ENCODE measurements at places on chromosomes 7 and 10.

DNA sequence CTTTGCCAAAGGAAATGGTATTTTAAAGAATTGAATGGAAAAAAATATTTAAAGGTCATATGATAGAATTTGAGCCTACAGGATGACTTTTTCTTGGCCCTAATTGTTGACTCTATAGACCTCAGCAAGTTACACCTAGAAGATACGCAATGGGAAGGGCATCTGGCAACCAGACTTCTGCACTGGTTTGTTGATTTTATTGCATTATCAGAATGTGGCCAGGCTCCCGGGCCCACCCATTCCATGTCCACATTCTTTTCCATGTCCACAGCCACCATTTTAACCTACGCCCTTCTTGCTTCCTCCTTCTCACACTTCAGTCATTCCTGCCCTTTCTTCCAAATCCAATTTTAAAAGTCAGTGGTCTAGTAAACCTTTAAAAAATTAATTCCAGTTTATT lies 738.4 kb downstream of the SUGCT start:
- DNase-seq = no peak

- DNase-seq = no peak
Observed at GRCh38 chr7:1254281-1255079, 21.8 kb downstream of the UNCX start.

GRCh38 chr10:125127110-125127509 lies 33.3 kb downstream of the CTBP2 start:
- no peak for DNase-seq

GRCh38 chr10:112374724-112375541 lies 1.0 kb downstream of the ACSL5 start:
- peak; percentile 7 for DNase-seq

- DNase-seq = no peak
Observed at GRCh38 chr7:6647541-6647940, 10.4 kb downstream of the ZNF316 start.

DNA sequence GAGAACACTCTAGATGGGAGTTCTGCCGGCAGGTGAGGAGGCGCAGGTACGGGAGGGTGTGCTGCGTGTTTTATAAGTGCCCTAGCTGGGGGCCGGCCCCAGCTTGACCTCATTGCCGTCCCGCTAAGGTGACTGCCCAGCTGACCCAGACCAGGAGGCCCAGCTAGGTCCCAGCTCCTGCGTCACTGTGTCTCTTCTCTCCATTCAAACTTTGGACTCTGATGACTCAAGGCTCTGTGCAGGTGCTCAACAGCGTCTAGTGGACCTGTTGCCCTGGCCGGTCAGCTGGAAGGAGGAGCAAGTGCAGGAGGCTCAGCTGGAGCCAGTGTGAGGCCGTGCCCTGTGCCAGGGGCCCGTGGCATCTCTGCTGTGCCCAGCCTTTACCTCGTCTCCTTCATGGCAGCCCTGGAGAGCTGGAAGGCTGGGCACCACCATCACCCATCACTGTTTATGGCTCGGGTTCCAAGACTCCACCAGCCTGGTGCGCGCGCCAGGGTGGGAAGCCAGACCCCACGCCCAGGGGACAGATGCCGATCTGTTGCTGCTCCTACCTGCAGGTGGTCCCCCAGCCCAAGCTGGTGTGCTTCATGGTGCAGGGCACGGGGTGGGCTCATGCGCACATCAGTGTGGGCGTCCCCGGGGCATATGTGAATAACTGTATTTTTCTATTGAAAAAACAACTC lies 14.6 kb downstream of the LHPP start:
- DNase-seq = no peak

GRCh38 chr7:112377593-112377992 lies 72.7 kb upstream of the IFRD1 start:
- DNase-seq = no peak

- DNase-seq = no peak
Observed at GRCh38 chr7:44622342-44623151, 16.1 kb downstream of the OGDH start.

DNA sequence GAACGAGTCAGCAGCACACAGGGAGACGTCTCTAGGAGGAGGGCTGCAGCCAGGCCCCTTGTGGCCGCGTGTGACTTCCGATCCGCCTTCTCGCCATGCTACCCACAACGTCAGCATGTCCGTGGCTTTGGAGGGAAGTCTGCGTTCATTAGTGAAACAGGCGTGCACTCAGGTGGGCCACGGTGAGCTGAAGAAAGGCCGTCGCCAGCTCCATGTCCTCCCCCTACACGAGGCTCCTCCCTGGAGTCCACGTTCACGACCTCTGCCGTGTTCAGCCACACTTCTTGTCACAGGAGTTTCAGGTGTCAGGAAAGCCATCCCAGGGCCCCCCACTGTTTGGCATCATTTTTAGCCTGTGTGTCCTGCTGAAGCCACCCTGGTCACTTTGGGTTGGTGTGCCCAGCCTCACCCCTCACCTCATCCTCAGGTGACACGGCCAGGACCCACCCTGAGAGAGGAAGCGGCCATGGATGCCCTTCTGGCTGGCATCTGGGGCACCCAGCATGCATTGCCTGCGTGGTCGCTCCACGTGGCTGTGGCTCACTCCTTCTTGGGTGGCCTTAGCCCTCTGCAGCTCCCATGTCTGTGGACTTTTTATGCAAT lies 310.6 kb upstream of the SHH start:
- no peak for DNase-seq

- peak; percentile 90 for DNase-seq
Observed at GRCh38 chr10:33937036-33937730, 602.7 kb upstream of the NRP1 start.

GRCh38 chr10:92241158-92241500 lies 49.7 kb downstream of the CPEB3 start:
- no peak for DNase-seq

DNA sequence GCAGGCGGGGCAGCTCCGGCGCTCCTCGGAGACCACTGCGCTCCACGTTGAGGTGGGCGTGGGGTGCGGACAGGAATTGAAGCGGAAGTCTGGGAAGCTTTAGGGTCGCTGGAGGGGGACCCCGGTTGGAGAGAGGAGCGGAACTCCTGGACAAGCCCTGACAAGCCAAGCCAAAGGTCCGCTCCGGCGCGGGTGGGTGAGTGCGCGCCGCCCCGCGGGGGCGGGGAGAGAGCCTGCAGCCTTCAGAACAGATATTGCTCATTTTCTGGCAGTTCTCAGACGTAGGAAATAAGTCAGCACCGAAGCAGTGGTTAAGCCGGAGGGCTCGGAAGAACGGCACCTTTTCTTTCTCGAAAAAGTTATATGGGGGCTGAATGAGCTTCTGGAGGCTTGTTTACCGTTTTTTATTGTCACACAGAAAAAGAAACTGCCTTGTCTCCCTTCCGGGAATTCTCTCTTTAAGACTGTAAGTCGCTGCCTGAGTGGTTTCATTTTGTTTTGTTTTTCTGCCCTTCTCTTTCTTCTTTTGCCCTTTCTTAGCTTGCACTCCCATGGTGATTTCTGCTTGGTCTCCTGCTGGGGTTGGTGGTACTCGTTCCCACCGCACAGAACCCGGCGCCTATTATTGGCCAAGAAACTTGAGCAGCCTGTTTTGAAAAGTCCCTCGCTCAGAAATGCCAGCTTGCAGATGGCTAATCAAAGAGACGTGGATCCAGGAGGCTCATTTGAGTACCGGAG lies 732 bp downstream of the FAS start:
- peak; percentile 57 for DNase-seq

DNA sequence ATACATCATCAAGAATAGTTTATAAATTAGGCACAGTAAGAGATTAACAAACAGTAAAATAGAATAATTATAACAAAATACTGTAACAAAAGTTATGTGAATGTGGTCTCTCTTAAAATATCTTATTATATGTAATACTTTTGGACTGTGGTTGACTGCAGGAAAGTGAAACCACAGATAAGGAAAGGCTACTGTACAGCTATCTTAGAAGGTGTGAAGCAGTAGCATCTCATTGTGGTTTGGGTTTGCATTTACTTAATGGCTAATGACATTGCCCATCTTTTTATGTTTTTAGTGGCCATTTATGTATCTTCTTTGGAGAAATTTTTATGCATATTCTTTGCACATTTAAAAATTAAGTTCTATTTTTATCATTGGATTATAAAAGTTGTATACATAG lies 296.4 kb upstream of the MAGI2 start:
- DNase-seq = no peak

- no peak for DNase-seq
Observed at GRCh38 chr7:82172017-82172416, 271.6 kb downstream of the CACNA2D1 start.

GRCh38 chr7:107631588-107632491 lies 28.8 kb upstream of the SLC26A4 start:
- no peak for DNase-seq

DNA sequence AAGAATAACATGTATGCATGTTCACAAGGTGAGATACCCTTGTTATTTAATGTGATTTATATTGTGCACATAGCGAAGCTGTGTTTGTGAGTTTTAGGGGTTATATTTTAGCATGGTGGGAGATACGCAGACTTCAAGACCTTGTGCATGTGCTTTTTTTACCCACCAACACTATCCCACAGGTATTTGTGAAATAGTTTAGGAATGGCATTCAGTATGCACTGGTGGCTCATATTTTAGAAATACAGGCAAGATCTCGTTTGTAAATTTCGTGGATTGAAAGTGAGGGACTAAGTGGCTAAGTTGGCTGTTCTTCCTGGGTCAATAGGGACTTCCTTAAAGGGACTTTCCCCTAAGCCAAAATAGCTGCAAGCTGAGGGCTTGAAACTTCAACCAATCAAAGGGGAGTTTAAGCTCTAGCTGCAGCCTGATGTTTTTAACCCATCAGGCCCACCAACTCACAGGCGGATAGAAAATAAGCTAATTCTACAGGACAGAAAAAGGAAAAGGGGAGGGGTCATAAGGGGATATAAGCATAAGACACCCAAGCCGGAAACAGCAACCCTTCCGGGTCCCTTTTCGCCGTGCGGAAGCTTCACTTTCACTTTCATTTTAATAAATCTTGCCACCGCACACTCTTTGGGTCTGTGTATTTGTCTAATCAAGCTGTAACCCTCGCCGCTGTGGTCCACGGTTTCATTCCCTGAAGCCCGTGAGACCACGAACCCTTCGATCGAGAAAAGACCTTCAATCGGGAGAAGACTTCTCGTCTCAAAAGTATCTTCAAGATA lies 291.0 kb downstream of the GPR158 start:
- DNase-seq = no peak

GRCh38 chr10:119655566-119656001 lies 4.4 kb downstream of the BAG3 start:
- no peak for DNase-seq

GRCh38 chr7:131424219-131424822 lies 96.6 kb downstream of the MKLN1 start:
- peak; percentile 2 for DNase-seq

- DNase-seq = peak; percentile 12
Observed at GRCh38 chr10:70738006-70738760, 47.0 kb downstream of the TBATA start.

- DNase-seq = no peak
Observed at GRCh38 chr10:128051548-128051947, 74.7 kb downstream of the MKI67 start.

GRCh38 chr7:30659312-30659711 lies 22.9 kb downstream of the CRHR2 start:
- DNase-seq = no peak

GRCh38 chr10:98173260-98173659 lies 38.8 kb downstream of the R3HCC1L start:
- no peak for DNase-seq

DNA sequence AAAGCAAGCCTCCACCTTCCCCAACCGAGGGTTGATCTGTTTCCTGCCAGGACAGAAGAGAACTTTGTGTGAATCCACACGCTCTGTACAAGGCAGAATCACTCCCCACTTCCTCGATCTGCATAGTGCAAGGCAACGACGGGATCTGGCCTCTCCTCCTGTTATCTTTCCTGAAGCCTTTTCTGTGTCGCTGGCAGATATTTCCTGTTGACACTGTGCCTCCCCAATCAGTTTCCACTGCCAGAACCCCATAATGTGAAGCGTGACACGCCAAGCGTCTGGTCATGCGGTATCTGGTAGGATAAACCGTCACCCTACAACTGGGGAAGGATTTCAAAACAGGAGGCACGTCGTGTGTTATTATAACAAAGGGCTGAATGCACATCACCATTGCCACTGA lies 57.2 kb downstream of the FAM171A1 start:
- DNase-seq = no peak

DNA sequence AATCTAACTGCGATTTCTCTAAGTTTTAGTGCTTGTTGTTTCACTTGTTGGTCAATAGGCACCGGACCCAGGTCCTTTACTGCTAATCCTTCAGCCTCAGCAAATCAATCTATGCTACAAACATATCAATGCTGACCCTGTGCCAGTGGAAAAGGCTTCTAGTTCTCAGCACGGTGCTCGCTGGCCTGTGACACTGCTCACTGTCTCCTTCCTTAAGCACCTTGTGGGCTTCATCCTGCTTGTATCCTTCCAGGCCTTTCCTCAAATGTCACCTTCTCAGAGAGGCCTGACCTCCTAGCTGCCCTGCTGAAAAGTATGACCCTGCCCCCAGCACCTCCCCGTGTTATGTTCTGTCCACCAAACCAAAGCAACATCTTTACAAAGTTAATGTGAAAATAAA lies 201.2 kb upstream of the FRMD4A start:
- DNase-seq = peak; percentile 37

DNA sequence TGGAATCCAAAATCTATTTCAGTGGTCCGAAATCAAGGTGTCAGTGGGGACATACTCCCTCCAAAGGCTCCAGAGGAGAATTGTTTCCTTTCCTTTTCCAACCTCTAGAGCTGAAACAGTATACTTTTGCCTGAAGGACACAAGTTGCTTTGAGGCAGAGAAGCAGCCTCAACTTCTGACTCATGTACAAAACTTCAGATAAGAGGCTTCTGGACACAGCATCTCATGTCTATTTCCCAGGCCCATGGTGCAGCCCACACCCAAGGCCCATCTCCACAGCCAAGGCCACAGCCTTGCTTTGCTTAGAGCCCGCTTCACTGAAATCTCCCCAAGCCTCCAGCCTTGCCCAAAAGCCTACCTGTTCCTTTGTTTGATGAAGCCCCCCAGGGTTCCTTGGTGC lies 68.9 kb downstream of the ZNF467 start:
- DNase-seq = no peak

DNA sequence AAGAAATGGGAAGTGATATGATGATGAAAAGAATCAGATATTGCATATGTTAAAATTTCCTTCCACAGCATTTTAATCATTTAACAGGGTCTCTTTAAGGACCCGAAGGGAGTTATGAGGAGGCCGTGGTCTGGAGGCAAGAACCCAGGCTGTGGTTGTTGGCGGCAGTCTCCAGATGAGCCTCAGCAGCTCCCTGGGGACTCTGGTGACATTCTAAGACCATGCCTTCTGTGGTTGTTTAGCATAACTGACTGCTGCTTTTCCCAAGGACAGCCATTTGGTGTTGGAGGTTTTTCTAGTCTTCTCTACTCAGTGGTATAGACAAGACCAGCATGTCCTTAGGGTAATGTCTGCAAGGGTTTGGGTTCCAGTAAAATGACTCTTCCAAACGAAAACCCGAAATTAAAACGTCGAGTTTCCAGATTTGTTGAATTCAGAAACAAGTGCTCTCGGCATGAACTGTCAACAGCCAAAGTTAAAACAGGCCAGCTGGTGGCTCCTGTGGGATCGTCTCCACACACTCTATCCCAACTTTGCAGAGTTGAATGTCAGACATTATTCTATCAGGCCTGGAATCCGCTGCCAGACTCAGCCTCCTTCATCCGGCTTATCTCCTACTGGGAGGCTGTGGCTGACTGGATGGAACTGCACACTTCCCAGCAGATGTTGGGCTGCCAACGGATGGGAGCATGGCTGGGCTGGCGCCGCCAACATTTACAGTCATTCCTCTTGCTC lies 183.1 kb downstream of the TAX1BP1 start:
- no peak for DNase-seq
